ENCODE measurements at places on chromosomes 16 and 17.

GRCh38 chr17:76134911-76135809 lies 5.9 kb downstream of the FOXJ1 start:
- DNase-seq: no peak

- no peak for DNase-seq
Measured at GRCh38 chr16:74603848-74604247, 3.1 kb downstream of the GLG1 start.

GRCh38 chr16:57672416-57672815 lies 4.3 kb downstream of the ADGRG3 start:
- no peak for DNase-seq

DNA sequence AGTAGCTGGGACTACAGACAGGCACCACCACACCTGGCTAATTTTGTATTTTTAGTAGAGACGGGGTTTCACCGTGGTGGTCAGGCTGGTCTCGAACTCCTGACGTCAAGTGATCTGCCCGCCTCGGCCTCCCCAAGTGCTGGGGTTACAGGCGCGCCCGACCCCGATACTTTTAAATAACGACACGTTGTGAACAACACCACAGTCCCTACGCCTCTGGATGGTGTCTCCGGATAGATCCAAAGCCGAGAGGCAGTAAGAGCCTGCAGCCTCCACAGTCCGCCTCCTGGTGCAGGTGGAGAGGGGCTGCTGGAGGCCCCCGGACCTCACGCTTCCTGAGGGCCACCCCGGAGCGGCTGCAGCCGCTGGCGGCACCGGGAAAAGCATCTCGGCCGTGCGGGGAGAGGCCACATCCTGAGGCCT lies 741 bp upstream of the TLCD3A start:
- no peak for DNase-seq

GRCh38 chr16:4544473-4544872 lies 5.9 kb upstream of the CDIP1 start:
- no peak for DNase-seq

GRCh38 chr16:11698271-11698689 lies 30.0 kb downstream of the SNN start:
- no peak for DNase-seq

DNA sequence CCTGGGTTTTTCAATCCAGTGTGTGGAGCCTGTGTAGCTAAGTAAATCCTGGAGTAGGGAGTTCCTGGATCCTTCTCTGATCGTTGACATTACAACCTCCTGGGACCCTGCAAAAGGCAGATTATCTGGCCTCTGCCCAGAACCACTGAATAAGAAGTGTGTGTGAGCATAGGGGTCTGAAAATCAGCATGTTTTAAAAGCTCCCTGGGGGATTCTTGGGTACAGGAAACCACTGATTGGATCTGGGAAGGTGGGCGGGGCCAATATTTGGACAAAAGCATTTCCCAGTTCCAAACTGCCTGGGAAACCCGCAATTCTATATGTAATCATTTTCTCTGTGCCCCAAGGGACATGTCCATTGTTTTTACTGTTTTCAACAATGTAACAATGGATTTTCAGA lies 27.2 kb upstream of the BEAN1 start:
- DNase-seq: no peak

- no peak for DNase-seq
Measured at GRCh38 chr16:82231008-82231787, 61.2 kb upstream of the MPHOSPH6 start.

DNA sequence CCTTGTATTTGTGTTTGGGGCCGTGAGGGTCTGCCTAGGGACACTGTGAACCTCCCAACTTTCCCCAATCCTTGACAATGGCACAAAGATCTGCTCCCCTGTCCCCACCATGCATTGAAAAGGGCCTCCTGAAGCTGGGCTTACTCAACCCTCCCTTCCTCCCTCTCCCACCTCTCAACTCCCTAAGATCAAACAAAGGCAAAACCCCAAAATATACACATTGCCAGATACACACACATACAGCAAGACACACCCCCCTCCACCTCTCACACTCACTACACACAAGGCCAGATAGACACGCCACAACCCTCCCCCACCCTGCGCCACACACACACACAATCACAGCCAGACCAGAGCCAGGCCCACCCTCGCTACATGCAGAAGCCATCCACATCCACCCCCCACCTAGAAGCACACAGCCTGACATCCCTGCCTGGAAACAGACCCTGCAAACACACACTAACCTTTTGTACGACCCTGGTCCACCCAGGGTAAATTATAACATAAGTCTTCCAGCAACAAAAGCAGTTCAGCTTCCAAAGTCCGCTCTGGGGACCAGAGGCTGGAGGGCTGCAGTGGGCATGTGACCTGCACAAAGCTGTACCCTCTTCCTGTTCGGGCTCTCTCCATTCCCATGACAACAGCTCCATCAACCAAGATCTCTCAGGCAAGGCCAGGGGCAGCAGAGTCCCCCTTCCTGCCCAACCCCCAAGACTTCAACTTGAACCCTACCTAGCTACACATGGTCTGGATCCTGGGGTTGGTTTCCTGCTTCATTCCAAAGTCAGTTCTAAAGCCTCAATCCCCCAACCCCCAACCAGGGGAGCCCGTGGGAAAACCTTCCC lies 1.9 kb downstream of the PCGF2 start:
- DNase-seq: no peak

GRCh38 chr17:4074831-4075495 lies 67.9 kb downstream of the ZZEF1 start:
- no peak for DNase-seq

DNA sequence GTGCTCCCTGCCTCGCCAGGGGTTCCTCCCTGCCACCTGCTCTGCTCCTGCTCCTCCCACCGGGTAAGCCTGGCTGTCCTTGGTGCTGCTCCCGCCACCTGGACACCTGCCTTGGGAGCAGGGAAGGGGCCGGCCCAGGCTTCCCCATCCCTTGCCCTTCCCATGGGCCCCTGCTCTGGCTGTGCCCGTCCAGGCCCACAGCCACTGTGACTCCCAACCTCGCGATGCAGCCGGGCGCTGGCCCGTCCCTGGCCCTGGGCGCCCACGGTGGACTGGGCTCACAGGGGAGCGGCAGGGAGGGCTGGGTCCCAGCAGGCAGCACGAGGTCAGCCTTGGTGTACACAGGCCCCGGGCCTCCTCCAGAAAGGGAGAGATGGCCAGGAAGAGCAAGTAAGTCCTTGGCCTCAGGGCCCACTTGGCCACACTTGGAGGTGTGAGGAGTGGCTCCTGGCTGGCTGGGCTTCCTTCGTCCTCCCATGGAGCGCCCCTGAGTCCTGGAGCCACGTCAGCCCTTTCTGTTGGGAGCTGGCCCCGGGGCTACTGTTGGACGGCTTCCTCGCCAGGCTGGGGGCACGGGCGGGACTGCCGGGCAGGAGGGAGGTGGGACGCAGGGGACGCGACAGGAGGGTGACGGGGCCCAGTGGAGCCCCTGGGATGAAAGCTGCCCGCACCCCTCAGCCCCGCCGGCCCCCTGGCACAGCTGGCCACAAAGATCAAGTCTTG lies 15.3 kb downstream of the ENGASE start:
- DNase-seq: no peak

All from stimulated activated CD4-positive, alpha-beta T cell treated with anti-CD3 and anti-CD28 coated beads, Interleukin-1b, Interleukin-23, amount 100 ng/mL, for 1 hour (primary cell).